ENCODE measurements at places on chromosomes 5 and 9. TPM values are rescaled to one million over a fixed set of nuclear protein-coding genes. Genes with fewer than 3 reads are reported as not detected.

Gene TNC
- total RNA-seq = 71.0 TPM

Gene ASS1
- 74.1 TPM for total RNA-seq

Gene DNAJB5
- total RNA-seq = 9.3 TPM

DNA sequence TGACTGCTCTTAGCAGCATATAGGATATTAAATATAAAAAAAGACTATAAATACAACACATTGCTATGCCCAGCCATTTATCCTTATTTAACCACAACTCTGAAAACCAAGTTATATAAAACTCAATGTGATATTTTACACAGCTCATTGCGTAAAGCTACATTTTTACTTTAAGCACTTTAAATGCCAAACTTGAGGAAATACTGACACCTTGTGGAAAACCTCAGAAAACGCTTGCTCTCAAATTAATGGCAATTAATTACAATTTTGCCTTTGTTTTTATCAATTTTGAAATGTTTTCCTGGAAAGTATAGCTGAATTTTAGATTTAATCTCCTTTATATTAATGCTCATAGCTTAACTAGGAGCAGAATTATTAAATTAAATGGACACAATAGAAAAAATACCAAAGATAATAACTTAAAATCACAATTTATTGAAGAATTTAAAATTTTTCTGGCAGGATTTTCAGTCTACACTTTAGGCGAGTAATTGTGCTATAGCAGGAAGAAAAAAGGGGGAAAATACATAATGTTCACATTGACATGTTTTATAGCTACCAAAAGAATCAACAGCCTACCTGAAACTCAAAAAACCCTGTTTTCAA lies 25.2 kb upstream of the PLAC8L1 start:
- DNase-seq = peak; percentile 56

DNA sequence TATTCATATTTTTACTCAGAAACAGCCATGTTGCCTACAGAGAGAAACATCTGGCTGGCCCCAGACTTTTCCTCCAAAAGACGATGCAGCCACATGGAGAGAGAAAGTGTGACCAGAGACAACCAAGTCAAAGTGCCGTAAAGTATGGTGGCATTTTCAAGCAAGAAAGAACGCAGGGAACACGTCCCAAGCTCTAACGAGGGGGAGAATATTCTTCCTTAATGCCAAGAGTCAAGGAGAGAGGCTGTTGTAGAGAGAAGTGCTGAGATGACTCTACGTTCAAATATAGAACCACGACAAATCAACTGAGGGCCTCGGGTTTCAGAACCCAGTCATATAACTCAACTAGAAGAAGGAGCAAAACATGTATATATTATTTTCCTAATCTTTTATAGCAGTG lies 55.9 kb downstream of the FNBP1 start:
- no peak for DNase-seq

Gene CTSV
- total RNA-seq = 11.4 TPM

Gene PRDM9
- 0.12 TPM for total RNA-seq

Gene PRSS3
- 225 TPM for total RNA-seq
